Fibroblast of the conjunctiva (primary cell): ENCODE measurements at places on chromosomes 2 and 18.

- no peak for DNase-seq
Observed at GRCh38 chr2:16621316-16621715, 44.3 kb downstream of the CYRIA start.

DNA sequence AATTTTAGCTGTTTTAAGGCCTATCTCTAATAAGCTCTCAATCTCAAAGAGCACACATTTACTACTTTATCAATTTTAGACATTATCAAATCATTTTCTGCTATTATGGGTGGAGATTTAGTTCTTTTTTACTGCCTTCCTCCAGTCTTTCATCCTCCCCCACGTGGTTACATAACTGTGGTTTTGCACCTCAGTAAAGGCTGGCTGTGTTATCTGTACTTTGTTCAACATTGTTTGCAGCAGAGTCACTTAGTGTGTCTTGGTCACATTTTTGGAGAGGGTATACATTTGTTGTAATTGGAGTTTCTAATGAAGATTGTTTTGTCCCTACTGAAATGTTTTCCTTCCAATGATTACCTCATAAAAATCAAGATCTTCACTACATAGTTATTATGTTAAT is 549.6 kb upstream of the CELF4 start:
- no peak for DNase-seq

DNA sequence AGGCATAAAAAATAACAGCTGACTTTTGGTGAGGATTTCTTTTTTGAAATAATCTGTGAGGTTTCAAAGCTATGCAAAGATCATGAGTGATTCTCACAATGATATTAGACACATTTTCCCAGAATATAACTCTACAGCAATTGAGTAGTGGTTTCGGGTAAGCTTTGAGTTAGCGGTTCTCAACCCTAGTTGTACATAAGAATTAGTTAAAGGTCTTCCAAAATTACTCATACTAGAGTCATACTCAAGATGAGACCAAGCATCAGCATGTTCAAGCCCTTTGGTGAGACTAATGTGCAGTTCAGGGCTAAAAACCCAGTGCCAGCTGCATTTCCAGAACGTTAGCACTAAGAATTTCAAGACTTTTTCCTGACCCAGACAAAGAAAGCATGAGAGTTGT is 31.1 kb downstream of the DSG4 start:
- DNase-seq, result no peak

GRCh38 chr2:45264227-45265225 is 255.3 kb upstream of the SIX2 start:
- DNase-seq, result no peak

DNA sequence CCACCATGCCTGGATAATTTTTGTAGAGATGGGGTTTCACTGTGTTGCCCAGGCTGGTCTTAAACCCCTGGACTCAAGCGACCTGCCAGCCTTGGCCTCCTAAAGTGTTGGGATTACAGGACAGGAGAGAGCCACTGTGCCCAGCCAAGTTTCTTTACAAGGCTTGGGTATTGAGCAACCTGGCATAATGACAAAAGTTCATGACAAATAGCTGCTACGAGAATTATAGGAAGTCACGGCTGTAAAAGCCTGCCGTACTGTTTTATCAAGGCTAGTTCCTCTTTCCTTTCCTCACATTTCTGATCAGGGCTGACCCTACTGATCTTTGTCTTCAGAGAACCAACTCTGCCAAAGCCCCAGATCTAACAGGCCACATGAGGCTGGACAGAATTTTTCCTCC is 490.4 kb upstream of the SPRED2 start:
- no peak for DNase-seq

DNA sequence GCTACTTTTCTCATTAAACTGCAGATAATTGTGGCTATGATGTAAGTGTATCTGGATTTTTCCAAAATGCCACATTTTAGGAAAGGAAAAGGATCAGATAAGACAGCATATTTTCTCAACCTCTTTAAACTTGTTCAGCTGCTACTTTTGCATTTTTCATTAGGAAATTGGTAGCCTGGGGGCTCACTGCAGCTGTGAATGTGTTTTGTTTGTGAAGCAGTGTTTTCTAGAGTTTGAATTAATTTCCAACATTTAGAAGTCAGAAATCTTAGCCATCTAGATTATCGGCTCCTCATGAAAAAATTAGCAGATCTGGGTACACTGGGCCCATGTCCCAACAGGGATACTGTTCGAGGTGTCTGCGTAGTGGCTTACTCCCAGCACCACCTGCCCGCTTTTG is 56.3 kb upstream of the ZDBF2 start:
- DNase-seq, result no peak

DNA sequence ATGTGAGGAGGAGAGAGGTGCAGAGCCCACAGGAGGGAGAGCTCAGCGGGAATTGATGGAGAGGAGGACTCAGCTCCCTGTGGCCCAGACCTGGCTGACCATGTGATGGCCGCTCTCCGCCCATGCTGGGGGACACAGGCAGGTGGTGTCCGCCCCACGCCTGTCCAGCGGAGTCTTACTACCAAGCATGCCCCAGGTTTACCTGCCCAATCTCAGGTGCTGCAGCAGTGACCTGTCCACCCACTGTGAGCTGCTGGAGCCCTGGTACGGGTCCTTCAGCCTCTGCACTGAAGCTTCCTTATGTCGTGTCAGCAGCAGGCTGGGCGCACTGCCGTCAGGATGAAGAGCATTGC is 170.8 kb downstream of the RTP5 start:
- DNase-seq, result no peak

- no peak for DNase-seq
Observed at GRCh38 chr2:150477347-150477746, 10.1 kb downstream of the RND3 start.

GRCh38 chr18:77300579-77300978 is 50.9 kb downstream of the GALR1 start:
- no peak for DNase-seq

DNA sequence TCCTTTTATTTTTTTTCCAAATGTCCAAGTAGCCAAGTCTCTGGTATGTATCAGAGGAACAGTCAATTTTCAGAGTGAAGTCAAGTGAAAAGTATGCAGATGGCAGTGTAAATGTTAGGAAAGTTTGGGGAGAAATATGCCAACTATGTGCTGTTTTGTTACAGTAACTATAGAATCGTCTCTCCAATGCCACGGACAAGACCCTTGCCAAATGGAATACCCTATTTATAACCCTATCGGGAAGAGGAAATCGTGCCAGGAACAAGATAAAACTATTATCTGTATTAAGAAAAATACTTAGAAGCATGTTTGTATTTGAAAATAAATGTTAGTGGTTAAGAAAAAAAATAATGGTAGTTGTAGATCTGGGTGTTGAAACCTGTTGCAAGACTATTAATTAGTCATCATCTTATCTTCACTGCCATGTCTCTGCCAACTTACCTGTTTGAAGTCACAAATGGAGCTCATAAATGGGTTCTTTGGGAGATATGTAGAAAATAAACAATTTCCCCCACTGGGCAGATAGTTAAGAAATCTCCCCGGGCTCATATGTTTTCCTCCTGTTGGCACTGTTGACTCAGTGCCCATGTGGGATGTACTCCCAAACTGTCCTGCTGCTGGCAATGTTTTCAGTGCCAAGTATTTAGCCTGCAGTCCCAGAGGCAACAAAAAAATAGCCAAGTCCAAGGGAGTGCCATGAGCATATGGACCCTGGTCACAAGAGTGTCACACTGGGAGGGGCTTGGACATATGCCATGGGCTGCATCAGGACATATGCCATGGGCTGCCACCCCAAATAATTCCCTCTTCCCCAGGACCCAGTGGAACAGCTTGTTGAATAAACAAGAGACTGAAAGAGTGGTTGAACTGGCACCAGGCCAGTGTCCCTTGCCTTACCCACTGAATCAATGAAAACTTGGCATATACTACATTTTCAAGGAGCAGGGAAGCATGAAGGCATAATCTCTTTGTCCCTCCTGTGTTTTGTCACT is 366.9 kb downstream of the OSR1 start:
- DNase-seq, result peak; percentile 72

GRCh38 chr2:126729896-126730295 is 73.9 kb downstream of the GYPC start:
- no peak for DNase-seq

DNA sequence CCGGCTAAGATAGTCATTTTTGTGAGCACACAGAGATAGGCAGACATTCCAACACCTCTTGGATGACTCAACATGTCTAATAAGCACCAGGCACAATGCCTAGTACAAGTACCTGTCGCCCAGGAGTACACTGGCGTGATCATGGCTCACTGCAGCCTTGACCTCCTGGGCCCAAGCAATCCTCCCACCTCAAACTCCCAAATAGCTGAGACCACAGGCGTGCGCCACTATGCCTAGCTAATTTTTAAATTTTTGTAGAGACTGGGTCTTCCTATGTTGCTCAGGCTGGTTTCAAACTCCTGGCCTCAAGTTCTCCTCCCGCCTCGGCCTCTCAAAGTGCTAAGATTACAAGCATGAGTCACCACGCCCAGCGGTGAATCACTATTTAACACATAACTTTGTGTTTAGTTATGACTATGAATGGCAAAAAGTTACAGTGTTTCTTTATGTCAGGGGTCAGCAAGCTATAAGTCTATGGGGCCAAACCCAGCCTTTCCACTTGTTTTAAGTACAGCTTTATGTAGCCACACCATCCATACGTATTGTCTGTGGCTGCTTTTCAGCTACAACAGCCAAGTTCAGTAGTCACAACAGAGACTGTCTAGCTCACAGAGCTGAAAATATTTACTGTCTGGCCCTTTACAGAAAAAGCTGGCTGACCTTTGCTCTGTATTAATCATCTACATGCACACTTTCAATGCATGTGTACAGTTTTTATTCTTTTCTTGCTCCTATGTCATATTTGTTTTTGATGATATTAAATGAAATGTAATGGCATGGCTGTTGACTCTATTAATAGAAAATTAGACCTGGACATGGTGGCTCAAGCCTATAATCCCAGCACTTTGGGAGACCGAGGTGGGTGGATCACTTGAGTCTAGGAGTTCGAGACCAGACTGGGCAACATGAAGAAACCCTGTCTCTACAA is 18.7 kb downstream of the ORC2 start:
- peak; percentile 84 for DNase-seq

DNA sequence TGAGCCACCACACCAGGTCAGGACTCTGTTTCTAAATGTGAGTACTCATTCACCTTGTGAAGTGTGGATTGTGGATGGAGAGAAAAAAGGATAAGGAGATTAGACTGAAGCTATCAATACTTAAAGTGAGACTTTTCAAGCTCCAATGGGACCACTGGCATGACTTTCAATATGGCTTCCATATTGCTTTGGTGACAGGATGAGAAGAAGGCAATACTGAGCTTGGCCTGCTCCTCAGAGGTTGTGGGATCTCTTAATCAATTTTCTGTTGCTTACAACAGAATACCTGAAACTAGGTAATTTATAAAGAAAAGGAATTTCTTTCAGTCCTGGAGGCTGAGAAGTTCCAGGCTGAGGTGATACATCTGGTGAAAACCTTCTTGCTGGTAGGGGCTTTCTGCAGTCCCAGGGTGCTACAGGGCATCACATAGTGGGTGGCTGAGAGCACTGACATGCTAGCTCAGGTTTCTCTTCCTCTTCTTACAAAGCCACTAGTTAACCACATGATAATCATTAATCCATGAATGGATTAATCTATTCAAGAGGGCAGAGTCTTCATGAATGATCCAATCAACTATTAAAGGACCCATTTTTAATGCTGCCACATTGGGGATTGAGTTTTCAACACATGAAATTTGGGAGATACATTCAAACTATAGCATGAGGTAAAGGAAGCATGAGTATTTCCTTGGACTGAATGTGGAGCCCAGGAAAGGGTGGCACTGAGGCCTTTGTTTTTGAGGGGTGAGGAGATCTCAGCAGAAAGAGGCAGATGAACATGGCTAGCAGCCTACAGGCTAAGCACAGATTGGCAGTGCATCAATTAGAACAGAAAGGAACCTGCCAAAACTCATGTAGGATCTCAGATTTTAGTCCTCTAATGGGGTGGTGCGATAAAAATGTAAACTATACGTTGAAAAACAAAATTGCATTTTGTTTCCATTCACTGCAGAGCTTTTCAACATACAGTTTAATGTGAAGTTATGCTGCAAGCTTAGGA is 274.5 kb downstream of the PIK3C3 start:
- DNase-seq, result no peak

GRCh38 chr2:233125455-233126065 is 65.4 kb downstream of the INPP5D start:
- DNase-seq, result no peak

GRCh38 chr2:159444754-159445153 is 158.3 kb upstream of the WDSUB1 start:
- no peak for DNase-seq

GRCh38 chr2:95038635-95039298 is 13.3 kb downstream of the MAL start:
- DNase-seq, result no peak

DNA sequence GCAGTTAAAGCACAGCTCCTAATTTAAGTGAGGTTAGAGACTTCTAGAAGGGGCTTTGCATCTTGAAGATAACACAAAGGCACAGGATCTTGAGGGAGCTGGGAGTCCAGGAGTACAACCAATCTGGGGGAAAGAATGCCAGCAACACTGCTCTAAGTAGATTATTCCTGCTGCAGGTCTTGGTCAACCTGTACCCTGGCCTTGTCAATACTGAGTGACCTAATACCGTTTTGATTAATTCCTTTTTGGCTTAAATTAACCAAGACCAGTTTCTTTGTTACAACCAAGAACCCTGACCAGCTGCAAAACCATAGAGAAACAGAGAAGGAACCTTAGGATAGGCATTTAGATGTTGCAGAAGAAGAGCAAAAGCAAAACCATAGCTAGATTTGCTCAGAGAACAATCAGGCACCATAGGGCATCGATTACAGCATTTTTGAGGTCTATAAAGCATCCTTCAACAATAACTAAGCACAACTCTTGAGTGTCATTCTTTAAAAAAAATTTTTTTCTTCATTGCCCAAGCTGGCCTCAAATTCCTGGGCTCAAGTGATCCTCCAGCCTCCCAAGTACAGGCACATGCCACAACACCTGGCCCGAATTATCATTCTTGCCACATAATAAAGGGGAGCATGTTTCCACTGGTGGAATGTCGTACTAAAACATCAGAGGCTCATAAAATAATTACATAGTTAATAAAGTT is 6.3 kb downstream of the STARD7 start:
- no peak for DNase-seq

- DNase-seq, result no peak
Observed at GRCh38 chr18:74283646-74284045, 8.1 kb downstream of the CYB5A start.

- no peak for DNase-seq
Observed at GRCh38 chr18:2192562-2192961, 378.7 kb downstream of the METTL4 start.

GRCh38 chr18:60197671-60198462 is 174.7 kb downstream of the MC4R start:
- DNase-seq, result no peak

DNA sequence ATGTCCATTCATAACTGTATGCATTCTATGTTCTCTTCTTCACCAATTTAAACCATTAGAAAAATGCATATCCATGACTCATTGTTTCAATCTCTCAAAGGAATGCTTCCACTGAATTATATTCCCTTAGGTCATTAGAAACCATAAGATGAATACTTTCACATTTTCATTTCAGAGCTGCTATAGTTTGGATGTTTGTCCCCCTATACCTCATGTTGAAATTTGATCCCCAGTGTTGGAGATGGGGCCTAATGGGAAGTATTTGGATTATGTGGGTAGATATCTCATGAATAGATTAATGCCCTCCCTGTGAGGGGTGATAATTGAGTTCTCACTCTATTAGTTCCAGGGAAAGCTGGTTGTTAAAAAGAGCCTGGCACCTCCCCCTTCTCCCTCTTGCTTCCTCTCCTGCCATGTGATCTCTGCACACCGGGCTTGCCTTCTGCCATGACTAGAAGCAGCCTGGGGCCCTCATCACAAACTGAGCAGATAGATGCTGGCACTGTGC is 35.7 kb downstream of the THUMPD2 start:
- no peak for DNase-seq

GRCh38 chr18:23824240-23824639 is 135.0 kb downstream of the LAMA3 start:
- no peak for DNase-seq
